Activated CD4-positive, alpha-beta T cell treated with anti-CD3 and anti-CD28 coated beads for 24 hours (primary cell): ENCODE measurements at places on chromosomes 7 and 10.

DNA sequence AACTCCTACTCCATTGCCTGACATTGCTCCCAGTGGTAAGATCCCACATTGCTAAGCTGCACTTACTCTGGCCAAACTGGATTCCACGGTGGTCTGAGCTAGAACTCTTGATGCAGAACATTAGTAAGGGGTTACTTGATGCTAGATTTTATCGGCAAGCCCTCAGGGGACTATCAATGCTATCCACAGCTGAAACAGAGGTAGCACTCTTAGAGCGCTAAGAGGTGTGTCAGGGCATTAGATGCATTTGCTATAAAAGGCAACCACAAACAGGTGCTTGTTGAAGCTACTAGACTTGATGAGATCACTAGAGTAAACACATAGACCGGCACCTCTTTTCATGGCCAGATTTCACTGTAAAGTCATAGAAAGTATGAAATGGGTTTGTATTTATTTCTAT, 116.3 kb downstream of the MDFIC start:
- no peak for DNase-seq

DNA sequence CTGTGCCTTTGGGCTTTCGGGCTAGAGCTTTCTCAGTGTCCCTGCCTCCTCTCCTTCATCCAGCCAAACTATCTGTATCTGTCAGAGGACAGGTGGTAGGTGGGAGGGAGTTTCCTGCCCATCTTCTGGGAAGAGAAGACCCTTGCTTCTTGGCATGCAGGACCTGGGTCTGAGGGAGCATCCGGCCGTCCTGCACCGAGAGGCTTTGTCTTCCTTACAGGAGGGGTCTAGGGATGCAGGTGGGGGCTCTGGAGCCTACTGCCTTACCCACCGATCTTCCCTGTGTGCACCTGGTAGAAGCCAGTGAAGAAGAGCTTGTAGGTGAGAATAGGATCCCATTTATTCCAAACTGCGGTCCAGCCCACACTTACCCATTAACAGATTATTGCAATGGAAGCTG, 5.8 kb upstream of the KLF6 start:
- DNase-seq = no peak

GRCh38 chr10:34190580-34190979, 624.5 kb downstream of the PARD3 start:
- no peak for DNase-seq

DNA sequence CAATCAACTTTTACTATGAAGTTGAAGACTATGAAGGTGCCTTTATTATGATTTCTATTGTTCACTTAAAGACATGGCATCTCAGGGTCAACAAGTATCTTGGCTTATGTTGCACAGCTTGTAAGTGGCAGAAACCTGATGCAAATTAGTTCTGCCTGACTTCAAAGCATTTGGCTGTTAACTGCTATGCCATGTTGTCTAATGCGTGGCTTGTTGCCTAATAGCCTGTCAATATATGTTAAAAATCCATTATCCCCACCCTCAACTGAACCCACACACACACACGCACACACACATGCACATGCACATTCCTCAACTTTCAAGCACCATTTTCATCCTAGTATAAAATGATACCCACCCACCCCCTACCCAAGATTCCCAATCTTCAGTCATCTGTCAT, 217.1 kb downstream of the NRG3 start:
- no peak for DNase-seq

DNA sequence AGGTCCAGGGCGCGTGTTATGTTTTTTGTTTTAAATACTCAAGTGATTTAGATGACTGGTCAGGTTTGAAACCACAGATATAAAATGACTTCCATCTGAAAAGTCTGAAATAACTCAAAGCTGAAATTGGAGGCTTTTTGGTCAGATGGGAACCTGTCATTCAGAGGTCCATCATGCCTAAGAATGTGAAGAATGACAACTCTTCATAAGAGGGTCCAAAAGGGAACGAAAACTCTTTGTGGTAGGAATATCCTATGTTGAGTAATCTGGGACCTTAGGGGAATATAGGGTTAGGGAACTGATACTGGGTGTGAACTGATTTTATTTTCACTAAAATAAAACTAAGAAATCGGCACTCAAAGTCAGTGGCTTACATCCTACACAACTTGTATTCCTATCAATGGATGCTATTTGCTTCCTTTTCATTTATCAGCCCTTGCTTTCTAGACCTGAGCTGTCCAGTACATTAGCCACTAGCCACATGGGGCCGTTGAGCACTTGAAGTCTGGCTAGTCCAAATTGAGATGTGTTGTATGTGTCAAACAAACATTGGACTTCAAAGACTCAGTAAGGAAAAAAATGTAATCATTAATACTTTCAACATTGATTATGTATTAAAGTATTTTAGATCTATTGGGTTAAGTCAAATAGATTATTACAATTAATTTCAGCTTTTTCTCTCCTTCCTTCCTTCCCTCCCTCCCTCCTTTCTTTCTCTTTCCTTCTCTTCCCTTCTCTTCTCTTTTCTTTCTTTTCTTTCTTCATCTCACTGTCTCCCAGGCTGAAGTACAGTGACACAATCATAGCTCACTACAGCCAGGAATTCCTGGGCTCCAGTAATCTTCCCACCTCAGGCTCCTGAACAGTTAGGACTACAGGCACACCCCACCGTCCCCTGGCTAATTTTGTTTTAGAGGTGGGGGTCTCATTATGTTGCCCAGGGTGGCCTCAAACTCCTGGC, 56.5 kb upstream of the KDM7A start:
- no peak for DNase-seq

DNA sequence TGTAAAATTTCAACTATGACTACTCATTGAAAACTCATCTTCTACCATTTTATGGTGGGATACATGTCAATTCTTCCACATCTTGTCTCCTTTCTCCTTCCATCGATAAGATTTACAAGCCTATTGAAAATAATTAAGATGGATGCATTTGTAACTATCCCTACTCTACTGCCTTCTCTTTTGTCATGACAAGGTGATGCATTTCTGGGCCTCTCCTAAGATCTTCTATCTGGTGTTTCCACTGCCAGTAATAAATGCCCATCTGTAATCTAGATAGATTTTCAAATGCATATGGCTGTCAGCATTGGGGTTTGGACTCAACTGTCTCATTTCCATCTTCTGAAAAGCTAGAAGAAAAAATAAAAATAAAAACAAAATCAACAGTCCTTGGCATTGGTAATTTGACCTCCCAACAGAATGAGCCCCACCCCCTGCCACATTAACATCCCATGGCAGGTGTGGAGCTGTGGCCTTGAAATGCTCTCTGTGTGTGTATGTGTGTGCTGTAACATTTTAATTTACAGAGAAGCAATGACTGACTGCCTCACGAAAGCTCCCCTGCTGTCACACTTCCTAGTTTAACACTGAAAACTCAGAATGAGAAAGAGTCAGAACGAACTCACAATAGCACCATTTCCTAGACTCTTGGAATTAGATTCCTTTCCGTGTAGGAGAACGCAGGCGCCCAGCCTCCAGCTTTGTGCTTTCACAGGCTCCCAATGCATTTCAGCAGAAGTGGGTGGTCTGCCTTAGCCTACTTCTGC, 74.2 kb downstream of the RHOBTB1 start:
- no peak for DNase-seq

- DNase-seq = no peak
Measured at GRCh38 chr10:107059872-107060271, 104.6 kb downstream of the SORCS1 start.

- DNase-seq = no peak
Measured at GRCh38 chr7:112481833-112482670, 1.3 kb downstream of the LSMEM1 start.

GRCh38 chr7:27130540-27131389, at the start of gene HOXA4:
Gene HOXA4 (minus strand): TSS chr7:27130757. CDS start chr7:27130733, 24 bp downstream.
- peak; percentile 67 for DNase-seq

DNA sequence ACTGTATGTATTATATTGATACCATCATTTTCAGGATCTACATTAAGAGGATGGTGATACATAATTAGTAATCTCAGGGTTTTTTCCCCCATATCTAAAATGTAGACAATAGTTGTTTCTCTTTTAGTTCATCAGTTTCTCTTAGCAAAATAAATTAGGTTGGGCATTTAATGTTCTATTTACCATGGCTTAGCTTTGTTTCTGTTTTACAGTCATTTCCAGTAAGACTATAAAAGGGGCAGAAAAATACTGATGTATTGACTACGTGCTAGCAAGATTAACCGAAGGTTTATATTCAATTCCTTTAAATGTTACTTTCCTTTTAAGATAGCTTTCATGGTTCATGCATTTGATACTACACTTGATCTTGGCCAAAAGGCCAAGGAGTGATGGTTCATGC, 26.2 kb downstream of the SUV39H2 start:
- no peak for DNase-seq

GRCh38 chr10:125154529-125154928, 5.8 kb downstream of the CTBP2 start:
- DNase-seq = no peak

DNA sequence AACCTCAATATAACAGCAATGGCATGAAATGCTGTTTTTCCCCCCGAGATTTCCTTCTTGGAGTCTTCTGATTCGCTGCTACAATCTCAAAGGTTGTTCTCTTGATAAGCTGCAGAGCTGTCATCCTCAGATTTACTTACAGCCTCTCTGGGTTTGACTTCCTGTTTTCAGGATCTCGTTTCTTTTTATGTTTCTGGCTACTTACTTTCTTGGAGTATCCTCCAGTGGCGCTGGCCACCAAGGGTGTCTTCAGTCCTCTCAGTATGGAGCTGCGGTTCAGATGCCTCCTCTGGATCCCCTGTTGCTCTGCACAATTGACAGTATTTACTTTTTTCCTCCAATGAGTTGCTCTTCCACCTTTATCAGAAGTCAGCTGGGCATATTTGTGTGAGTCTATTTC, 152.0 kb upstream of the TMEM72 start:
- no peak for DNase-seq

DNA sequence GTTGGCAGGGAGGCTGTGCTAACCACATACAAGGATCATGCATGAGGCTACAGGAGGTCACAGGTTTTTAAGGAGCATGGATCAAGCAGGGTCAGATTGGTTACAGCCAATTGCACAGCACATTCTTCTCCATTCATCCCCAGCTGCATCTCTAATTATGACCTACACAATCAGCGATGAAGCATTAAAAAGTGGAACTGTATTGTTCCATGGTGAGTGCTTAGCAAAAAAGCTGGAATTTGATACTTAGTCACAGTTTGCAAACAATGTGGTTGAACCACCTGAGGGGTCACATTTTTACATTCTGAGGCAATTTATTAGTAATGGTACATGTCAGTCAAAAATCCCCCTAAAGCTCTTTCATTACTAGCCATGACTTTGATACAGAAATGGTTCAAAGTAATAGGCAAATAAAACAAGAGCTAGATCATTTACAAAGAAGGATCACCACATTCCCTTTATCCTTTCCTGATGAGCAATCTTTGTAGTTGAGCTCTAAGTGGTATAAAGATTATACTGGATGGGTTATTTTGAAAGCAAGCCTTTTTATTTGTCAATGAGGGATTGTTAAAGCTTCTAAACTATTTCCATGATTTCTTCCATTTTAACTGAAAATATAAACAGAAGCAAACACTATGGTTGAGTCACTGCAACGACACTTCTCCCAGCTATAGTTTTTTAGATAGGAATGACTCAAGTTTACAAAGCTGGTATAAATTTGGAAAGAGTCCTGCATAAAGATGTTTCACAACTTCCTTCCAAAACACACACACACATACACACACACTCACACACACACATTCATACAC, 217.8 kb upstream of the SEMA3A start:
- DNase-seq = no peak

- no peak for DNase-seq
Measured at GRCh38 chr7:55405856-55406541, 40.9 kb downstream of the LANCL2 start.

DNA sequence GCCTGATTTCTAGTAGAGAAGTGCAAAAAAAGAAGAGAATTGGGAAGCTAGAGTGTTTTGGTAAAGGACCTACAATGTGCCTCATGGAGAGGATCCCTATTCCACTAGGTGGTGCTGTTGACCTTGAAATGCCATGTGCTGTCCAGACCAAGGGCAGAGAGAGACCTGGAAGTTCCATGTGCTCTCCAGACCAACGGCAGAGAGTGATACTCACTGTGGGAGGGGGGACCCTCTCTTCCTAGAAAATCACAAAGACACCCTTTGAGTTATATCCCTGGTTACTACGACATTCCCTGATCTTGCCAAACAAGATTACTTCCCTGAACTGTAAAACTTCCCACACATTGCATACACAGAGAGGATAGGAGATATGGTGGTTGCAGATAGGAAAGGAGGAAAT, 212.7 kb upstream of the ZNF804B start:
- DNase-seq = no peak

GRCh38 chr7:47954231-47954911, 6.1 kb upstream of the PKD1L1 start:
- no peak for DNase-seq

GRCh38 chr10:119197921-119198320, 9.4 kb upstream of the GRK5 start:
- DNase-seq = no peak

DNA sequence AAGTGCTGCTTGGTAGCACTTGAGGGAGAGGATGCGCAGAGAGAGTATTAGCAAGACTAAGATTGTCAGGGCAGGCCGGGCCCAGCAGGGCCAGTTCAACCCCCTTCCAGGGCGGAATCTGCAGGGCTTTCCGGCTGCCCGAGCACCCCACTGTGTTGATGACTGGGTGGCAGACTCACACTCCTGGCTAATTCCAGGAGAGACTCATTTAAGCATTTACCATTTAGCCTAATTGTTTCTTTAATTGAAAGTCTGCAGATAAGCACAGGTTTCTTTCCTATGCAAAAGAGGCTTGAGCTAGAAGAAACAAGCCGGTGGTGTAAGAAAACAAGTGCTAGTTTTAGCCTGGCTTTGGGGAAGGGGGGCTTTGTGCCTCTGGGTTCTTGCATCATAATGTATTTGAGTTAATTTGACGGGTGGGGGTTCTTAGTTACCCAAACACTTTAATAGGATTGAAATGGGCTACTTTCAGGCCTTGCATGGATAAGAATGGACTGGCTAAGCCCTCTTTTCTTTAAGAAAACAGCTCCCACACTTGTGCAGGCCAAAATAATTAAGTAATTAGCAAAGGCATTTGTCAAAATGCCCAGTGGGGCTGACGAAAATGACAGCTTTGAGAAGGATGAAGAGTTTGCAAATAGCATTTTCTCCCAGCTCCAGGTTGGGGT, 201.3 kb downstream of the MYOF start:
- DNase-seq = no peak

DNA sequence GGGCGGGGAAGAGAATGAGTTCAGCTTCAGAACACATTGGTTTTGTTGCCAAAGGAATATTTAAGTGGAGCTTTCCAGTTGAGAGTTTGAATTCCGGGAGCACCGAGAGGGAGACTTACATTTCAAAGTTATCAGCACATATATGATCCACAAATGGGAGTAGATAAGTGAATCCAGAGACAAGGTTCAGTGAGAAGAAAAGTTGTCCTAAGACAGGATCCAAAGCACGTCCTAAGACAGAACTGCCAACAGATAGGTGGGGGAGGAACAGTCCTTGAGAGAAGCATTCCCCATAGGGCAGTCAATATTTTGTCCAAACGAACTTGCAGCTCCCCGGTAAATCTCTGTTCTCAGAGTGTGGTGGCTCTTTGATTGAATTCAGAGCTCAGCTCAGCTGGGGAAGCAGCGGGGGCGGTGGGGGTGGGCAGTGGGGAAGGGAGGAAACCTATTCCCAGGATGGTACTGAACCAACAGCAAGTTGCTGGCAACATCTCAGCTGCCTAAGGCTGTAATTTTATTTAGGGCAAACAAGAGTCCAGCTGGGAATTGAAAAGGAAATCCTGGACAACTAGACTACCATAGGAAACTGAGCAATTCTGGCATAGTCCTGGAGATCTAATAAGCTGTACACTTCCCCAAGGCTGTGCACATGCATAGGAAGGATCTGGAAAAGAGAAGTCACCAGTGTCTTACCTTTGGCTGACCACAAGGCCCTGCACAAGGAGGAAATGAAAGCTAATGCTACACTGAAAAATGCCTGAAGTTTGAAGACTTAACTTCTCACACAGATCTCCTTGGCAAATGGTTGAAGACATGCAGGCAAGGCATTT, 94.2 kb upstream of the CXCL12 start:
- DNase-seq = no peak
